ENCODE measurements at places on chromosomes 3 and 15. TPM values are rescaled to one million over a fixed set of nuclear protein-coding genes. Genes with fewer than 3 reads are reported as not detected.

CSK gene
- 407 TPM for total RNA-seq

LZTFL1 gene
- 7.0 TPM for total RNA-seq

FOXL2NB gene
- not detected for total RNA-seq

TMEM89 gene
- 0.77 TPM for total RNA-seq

DNAJC13 gene
- 37.5 TPM for total RNA-seq

ALG1L2 gene
- not detected for total RNA-seq

ASB14 gene
- total RNA-seq, result not detected

SNX33 gene
- total RNA-seq, result 1.3 TPM

NME9 gene
- not detected for total RNA-seq

RHCG gene
- total RNA-seq, result not detected

PLCB2 gene
- total RNA-seq, result 192 TPM

WDR49 gene
- total RNA-seq, result 0.30 TPM

RBPMS2 gene
- not detected for total RNA-seq

ZCWPW2 gene
- total RNA-seq, result 0.18 TPM

SIDT1 gene
- total RNA-seq, result 17.6 TPM

ACTC1 gene
- not detected for total RNA-seq

SLC12A1 gene
- not detected for total RNA-seq

B4GALT4 gene
- total RNA-seq, result 14.7 TPM

GPR87 gene
- 0.20 TPM for total RNA-seq

ANKUB1 gene
- not detected for total RNA-seq

GABRG3 gene
- total RNA-seq, result not detected

ABHD6 gene
- total RNA-seq, result 8.5 TPM

GHRL gene
- 0.55 TPM for total RNA-seq

LTF gene
- total RNA-seq, result not detected

ADAMTSL3 gene
- total RNA-seq, result 0.07 TPM

LRRC34 gene
- total RNA-seq, result 5.1 TPM

RTP3 gene
- not detected for total RNA-seq

HGD gene
- total RNA-seq, result 0.50 TPM

KNG1 gene
- total RNA-seq, result not detected

WDR72 gene
- not detected for total RNA-seq

PLAAT1 gene
- not detected for total RNA-seq
